Activated T-helper 2 cell treated with anti-CD3 and anti-CD28 coated beads, Interferon-gamma antibody, Interleukin-2, Interleukin-4, amounts not matched to agents 10 μg/mL and 5 μg/mL and 100 μg/mL, durations not matched to agents 14 hours and 24 hours and 36 hours (primary cell): ENCODE measurements at places on chromosomes 12 and 14.

DNA sequence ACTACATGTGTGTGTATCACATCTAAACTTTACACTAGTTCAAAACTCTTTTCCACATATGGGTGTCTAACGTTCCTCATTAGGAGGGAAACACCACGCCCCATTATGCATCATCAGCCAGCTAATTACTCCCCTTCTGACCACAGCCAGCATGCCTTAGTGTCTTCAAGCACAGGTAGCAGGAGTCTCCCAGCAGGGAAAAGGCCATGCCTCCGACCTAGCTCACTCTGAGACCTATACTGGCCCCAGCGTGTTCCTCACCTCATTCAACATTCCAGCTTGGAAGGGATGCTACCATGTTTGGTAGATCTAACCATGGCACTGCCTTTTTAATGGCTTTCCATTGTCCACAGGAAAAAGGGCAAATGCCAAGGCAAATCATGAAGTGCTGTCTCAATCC, 66.1 kb upstream of the PRB2 start:
- DNase-seq, result no peak
- no peak overlapping the region for H3K4me3 ChIP-seq
- no peaks in the 10 kb centered on the region for H3K36me3 ChIP-seq
- no peak overlapping the region for H3K27ac ChIP-seq
- no peaks in the 10 kb centered on the region for H3K4me1 ChIP-seq
- no peaks in the 10 kb centered on the region for H3K27me3 ChIP-seq

DNA sequence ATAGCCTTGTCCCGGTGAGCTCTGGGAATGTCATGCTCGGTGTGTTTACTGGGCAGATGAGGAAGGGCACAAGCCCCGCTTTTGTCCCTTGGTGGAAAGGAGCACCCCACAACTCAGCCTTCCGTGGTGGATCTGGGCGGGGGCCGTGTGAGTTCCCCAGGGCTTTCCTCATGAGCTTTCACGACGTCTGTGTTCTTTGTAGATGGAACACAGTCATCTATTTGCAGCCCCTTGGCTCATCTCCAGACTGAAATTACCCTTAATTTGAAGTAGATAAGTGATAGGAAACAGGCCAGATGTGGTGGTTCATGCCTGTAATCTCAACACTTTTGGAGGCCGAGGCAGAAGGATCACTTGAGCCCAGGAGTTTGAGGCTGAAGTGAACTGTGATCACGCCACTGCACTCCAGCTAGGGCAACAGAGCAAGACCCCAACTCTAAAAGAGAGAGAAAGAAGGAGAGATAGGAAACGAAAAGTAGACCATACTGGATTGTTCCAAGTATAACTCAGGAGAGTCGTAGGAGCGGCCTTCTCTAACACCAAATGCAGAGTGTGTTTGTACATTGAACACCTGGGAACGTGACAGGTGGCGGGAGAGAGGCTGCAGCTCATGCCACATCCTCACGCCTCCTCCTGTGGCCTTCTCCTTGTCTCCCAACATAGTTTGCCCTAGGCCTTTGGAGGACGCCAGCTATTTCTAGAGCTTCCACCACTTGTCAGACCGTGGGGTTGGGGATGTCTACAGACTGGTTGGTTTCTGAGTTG, 8.8 kb downstream of the P2RX4 start:
- peaks cover 36% of the 10 kb centered on the region for H3K4me1 ChIP-seq
- no peak overlapping the region for H3K4me3 ChIP-seq
- no peak for DNase-seq
- no peak overlapping the region for H3K27ac ChIP-seq
- H3K27me3 ChIP-seq, result no peaks in the 10 kb centered on the region

- H3K27ac ChIP-seq, result no peak overlapping the region
- no peak for DNase-seq
- peaks cover 4% of the 10 kb centered on the region for H3K27me3 ChIP-seq
- H3K4me1 ChIP-seq, result no peaks in the 10 kb centered on the region
- H3K4me3 ChIP-seq, result no peak overlapping the region
Measured at GRCh38 chr12:69837191-69837590, 12.2 kb downstream of the MYRFL start.

- H3K4me3 ChIP-seq, result no peak overlapping the region
- H3K4me1 ChIP-seq, result peaks cover 5% of the 10 kb centered on the region
- H3K27ac ChIP-seq, result peak overlapping the region; percentile 70
- H3K27me3 ChIP-seq, result no peaks in the 10 kb centered on the region
- H3K36me3 ChIP-seq, result peaks cover 37% of the 10 kb centered on the region
Measured at GRCh38 chr12:113244047-113244460, 22.8 kb downstream of the TPCN1 start.

DNA sequence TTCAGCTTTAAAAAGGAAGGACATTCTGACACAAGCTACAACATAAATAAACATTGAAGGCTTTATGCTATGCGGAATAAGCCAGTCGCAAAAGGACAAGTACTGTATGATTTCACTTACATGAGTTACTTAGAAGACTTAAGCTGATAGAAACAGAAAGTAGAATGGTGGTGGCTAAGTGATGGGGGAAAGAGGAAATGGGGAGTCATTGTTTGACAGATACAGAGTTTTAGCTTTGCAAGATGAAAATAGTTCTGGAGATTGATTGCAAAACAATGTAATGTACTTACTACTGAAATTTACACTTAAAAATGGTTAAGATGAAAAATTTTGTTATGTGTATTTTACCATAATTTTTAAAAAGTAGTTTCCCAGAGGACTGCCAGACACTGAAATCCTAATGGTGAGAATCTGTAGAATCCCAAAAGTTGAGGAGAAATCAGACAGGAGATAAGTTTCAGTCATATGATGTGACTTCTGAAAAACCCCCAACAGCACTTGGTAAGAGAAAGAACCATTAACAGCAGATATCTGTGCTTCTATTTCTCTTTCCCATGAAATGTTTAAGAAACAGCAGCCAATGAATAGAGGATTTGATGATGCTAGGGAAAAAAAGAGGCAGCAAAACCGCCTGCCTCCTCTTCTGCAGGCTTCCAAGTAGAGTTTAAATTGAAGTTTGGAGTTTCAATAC, 16.6 kb upstream of the CLEC2A start:
- H3K27ac ChIP-seq, result peak overlapping the region; percentile 53
- no peaks in the 10 kb centered on the region for H3K36me3 ChIP-seq
- no peak for DNase-seq

- no peak within 1 kb of the TSS for H3K27ac ChIP-seq
- H3K4me3 ChIP-seq, result no peak within 1 kb of the TSS
- H3K27me3 ChIP-seq, result peaks cover 78% of the 10 kb centered on the region
- H3K36me3 ChIP-seq, result no peaks in the 10 kb centered on the region
- H3K4me1 ChIP-seq, result peaks cover 7% of the 10 kb centered on the region
Measured at GRCh38 chr12:54032627-54033100, at the start of gene HOXC5. Gene HOXC5, plus strand, starts transcription at chr12:54033050. Its CDS starts 73 bp downstream, at chr12:54033123.

DNA sequence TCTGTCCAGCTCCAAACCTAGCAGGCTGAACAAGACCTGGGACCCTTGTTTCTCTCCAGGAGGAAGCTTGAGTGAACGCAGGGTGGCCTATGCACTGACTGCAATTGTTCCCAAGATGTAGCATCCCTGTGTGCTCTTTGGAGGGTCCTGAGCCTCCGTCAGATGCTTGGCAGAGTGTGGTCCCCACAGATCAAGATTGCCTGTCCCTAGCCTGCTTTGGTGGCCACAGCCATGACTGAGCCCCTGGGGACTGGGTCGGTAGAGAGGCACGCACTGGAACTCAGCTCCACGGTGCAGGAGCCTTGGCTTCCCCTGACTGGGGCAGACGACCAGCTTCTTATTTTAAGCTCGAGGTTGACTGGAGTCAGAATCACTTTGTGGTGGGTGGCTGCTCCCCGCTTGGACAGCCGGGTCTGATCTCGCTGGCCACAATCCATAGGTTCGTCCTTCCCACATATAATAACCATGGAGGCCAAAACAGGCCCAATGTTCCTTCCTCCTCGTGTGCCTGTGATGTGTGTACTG, 97.8 kb downstream of the LGMN start:
- H3K4me1 ChIP-seq, result peaks cover 74% of the 10 kb centered on the region
- peaks cover 29% of the 10 kb centered on the region for H3K36me3 ChIP-seq
- no peak for DNase-seq

DNA sequence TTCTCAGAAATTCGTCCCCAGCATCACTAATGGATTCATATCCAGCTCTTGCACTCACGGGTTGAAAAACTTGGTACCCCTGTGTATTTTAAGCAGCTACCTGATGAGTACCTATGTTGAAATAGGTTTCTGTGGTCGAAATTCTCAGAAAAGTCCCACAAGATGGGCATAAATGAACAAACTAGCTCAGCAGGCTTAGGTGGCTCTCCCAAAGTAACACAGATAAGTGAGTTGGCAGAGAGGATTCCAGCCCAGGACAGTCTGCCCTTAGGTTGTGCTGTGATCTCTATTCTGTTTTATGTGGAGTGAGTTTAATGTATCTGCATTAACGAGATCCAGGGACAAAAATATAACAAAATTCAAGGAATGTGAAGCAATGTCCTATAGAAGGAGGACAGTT, 92.3 kb downstream of the RGS6 start:
- H3K27me3 ChIP-seq, result peaks cover 40% of the 10 kb centered on the region
- H3K27ac ChIP-seq, result no peak overlapping the region
- no peak for DNase-seq
- H3K4me1 ChIP-seq, result peaks cover 10% of the 10 kb centered on the region
- H3K4me3 ChIP-seq, result no peak overlapping the region

DNA sequence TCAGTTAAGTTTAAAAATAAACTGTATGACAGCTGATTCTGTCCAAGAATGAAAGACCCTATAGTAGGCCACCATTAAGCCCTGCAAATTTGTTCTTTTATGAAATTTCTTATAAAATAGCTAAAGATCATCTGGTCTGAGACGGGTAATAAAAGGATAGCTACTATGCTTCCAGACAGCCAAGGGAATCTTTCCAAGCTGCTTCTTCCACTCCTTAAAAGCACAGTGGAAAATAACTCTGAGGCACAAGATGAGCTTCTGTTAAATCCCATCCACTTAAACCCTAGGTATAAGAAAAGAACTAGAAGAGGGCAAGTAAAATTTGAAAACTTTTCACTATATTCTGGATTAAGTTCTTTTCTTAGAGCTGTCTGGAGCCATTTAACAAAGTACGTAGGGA, 194.3 kb downstream of the CAPZA3 start:
- H3K36me3 ChIP-seq, result no peaks in the 10 kb centered on the region
- H3K27ac ChIP-seq, result no peak overlapping the region
- H3K27me3 ChIP-seq, result no peaks in the 10 kb centered on the region
- no peaks in the 10 kb centered on the region for H3K4me1 ChIP-seq
- DNase-seq, result no peak

DNA sequence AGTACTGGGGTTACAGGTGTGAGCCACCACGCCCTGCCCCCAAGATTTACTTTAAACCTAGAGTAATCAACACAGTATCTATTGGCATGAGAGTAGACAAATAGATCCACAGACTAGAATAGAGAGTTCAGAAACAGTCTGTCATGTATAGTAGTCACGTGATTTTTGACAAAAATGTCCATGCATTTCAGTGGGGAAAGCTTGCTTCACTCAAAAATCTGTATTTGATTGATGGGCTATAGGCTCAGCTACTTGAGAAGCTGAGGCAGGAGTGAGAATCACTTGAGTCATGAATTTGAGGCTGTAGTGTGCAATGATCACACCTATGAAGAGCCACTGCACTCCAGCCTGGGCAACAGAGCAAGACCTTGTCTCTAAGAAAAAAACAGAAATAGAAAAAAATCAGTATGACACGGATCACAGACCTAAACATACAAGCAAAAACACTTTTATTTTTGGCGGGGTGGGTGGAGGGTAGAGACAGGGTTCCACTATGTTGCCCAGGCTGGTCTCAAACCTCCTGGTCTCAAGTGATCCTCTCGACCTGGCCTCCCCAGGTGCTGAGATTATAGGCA, 7.6 kb upstream of the ORAI1 start:
- H3K27ac ChIP-seq, result no peak overlapping the region
- H3K27me3 ChIP-seq, result no peaks in the 10 kb centered on the region
- peaks cover 5% of the 10 kb centered on the region for H3K36me3 ChIP-seq
- peaks cover 3% of the 10 kb centered on the region for H3K4me1 ChIP-seq
- DNase-seq, result no peak

DNA sequence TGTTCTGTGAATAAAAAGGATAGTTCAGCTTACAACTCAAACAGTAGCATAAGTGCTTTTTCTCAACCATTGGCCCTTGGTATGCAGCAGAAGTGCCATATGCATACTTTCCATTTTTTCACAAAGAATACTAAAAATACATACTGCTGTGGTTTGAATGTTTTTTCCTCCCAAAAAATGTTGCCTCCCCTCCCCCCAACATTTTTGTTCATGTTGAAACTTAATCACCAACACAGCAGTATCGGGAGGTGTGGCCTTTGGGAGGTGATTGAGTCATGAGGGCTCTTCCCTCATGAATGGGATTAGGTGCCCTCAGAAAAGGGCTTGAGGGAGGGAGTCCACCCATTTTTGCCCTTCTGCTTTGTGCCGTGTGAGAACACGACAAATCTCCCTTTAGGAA, 198.6 kb downstream of the ESR2 start:
- DNase-seq, result no peak
- H3K36me3 ChIP-seq, result peaks cover 8% of the 10 kb centered on the region
- H3K27ac ChIP-seq, result no peak overlapping the region

DNA sequence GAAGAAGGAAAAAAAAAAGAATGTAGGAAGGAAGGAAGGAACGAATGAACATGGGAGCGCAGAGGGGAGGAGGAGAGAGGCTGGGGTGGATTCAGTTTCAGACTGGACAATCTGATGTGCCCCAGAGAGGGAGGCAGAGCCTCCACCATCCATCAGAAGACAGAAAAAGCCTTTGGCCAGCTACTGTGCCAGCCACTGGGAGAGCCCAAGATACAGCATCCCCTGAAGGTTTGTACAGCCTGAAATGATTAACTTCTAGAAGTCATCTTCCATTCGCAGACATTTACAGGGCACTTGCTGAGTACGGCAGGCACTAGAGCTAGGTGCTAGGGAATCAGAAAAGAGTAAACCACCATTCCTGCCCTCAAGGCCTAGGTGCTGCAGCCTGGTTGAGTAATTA, 9.0 kb downstream of the PLEKHG6 start:
- no peaks in the 10 kb centered on the region for H3K36me3 ChIP-seq
- no peak overlapping the region for H3K27ac ChIP-seq
- no peak for DNase-seq
- peaks cover 25% of the 10 kb centered on the region for H3K4me1 ChIP-seq
- H3K4me3 ChIP-seq, result no peak overlapping the region
- peaks cover 8% of the 10 kb centered on the region for H3K27me3 ChIP-seq

- no peaks in the 10 kb centered on the region for H3K4me1 ChIP-seq
- no peak overlapping the region for H3K4me3 ChIP-seq
- no peak overlapping the region for H3K27ac ChIP-seq
- no peaks in the 10 kb centered on the region for H3K36me3 ChIP-seq
- H3K27me3 ChIP-seq, result no peaks in the 10 kb centered on the region
Measured at GRCh38 chr14:59254146-59254910, 65.9 kb downstream of the DAAM1 start.

GRCh38 chr14:101047326-101047725, 143.8 kb upstream of the RTL1 start:
- DNase-seq, result no peak
- no peak overlapping the region for H3K4me3 ChIP-seq
- no peaks in the 10 kb centered on the region for H3K36me3 ChIP-seq
- no peaks in the 10 kb centered on the region for H3K27me3 ChIP-seq

- H3K27me3 ChIP-seq, result peaks cover 52% of the 10 kb centered on the region
- H3K27ac ChIP-seq, result no peak overlapping the region
- peak overlapping the region; percentile 57 for H3K4me3 ChIP-seq
- no peaks in the 10 kb centered on the region for H3K36me3 ChIP-seq
- peak; percentile 56 for DNase-seq
Measured at GRCh38 chr12:49296034-49296835, 1.3 kb downstream of the PRPH start.

- H3K27me3 ChIP-seq, result no peaks in the 10 kb centered on the region
- no peak overlapping the region for H3K4me3 ChIP-seq
- peaks cover 11% of the 10 kb centered on the region for H3K4me1 ChIP-seq
- peaks cover under 1% of the 10 kb centered on the region for H3K36me3 ChIP-seq
- no peak overlapping the region for H3K27ac ChIP-seq
- no peak for DNase-seq
Measured at GRCh38 chr12:75727577-75727976, 216.2 kb upstream of the KRR1 start.
